ENCODE measurements at places on chromosomes 2 and 18.

DNA sequence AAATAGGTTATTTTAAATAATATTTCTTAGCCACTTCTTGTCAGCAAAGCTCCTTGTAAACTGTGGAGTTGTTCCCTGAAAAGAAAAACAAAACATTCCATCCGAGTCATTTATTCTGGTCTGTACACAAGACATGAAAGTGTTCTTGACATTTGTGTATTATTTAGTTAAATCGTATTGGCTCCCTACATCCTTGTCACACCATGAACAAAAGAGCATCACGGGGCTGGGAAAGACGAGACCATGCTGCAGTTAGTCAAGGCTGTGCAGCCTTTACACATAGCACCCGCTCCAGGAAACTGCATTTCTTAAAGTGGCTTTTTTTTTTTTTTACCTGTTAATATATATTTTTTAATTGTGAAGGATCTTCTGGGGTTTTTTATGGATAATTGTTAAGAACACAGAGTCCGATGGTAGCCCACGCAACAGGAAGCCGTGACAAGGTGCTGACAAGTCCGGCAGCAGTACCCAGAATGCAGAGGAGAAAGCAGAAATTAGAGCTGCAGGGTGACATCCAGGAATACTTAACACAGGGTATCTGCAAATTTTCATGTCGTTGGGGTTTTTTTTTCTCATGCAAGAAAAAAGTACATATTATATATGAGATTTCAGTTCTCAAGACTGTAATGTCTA is 588.4 kb downstream of the ARHGAP15 start:
- no peak for DNase-seq

DNA sequence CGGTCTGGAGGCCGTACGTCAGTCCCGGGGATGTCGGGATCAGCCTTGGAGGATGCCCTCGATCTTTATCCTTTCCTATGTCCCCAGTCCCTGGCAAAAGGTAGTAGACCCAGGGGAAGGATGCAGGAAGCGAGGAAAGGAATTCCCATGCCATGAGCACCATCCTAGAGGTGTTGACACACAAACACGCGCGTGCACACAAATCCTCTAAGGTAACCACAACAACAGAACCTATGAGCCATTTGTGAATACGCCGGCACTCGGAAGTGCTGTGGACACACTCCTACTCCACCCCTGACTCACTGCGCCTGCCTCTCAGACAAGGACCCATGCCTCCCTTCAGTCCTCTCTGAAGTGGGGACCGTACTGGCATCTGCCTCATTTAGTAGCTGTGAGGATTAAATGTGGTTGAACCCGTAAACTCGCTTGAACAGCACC is 11.3 kb upstream of the MLPH start:
- peak; percentile 55 for DNase-seq

DNA sequence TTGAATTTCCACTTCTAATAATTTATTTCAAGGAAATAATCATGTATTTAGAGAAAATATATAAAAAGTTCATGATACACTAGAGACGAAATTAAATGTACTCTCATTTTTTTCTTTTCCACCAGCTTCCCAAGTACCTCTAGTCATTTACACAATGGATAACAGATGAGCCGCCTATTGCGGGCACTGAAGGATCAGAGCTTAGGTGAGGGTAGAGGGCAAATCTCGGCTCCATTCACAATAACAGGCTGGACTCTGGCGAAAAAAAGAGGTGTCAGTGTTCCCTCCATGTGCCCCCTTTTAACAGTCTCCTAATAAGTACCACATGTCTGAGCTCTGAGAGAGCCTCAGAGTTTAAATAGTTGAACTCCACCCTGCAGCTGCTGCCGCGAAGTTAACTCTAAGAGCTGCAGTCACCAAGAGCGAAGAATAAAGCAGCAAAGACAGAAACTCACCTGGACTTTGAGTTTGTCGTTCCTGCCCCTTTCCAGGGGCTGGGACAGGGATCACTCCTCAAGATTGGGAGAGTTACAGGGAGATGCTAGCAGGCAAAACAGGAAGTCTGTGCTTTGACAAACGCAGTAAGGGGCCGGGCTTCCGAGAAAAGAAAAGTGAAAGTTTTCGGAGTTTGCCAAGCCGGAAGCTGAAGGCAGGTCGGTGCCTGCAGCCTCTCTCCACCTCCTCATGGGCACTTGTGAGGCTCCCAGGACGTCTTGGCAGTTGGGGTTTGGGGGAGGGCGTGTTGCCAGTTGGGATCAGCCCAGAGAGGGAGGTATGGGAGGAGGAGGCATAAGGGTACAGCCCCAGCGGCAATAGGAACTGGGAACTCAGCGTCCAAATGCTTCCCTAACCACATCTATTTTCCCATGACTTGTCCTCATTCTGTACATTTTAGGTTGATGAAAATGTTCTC is at the start of gene SP110:
TSS of gene SP110 (minus strand) at position 566 of the 913 bp plus-strand sequence. CDS start 3,057 bp downstream, outside the sequence.
- DNase-seq, result peak; percentile 96

DNA sequence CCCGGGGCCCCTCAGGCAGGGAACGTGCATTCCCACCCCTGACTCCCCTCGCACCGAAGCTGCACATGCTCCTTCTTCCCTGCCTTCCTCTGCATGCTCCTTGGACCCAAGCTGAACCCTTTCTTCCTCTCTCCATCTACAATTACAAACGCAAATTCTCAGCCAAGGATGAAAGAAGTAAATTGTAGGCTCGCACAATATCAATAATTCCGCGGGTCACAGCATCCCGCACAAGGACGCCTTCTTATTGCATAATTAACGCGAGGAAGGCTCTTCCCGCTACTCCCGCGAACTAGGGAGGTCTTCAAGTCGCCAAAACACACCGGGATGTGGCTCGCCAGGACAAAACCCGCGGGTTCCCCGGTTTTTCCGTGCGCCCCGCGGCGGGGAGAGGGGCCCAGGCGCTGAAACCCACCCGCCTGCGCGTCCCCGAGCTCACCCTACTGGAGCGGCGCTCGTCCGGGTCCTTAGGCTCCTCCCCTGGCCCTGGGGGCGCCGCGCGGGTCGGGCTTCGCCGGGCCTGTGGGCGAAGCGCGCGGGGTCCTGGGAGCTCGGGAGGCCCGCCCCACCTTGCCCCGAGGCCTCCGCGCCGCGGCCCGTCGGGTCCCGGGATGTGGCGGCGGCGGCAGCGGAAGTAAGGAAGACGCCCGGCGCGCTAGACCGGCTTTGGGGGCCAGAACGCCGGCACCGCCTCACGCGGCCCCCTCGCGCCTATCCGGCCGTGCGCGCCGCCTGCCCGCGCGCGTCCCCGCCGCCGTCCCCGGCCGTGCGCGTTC is at the start of gene CHST10:
TSS of gene CHST10 (minus strand) at position 734 of the 776 bp plus-strand sequence. CDS start 10,993 bp downstream, outside the sequence.
- DNase-seq, result peak; percentile 6

DNA sequence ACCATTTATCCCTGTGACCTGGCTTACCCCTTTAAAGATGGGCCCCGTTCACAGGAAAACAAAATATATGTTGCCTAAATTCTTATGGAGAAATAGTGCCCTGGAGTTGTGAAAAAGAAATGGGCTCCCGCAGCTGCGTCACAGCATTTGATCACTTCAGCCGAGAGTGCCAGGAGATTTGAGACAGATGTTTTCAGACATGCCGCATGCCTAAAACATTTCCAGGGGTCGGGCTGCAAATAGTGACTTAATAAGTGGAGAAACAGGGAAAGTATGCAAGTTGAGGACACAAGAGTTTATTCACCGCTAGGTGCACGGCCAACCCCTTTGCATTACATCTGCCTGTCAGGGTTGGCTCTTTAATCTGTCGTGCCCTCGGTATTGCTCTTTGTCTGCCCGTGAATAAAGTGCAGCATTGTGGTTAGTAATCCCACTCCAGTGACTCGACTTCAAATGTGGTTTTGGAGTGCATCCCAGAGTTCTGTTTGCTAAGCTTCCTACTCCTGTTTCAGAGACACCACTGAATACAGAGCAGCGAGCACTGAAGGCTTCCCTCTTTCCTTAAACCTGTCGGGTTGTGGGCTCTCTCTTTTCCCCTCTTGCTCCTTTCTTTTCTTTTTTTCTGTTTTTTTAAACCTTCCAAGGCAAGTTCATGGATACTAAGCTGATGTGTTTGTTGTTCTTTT is 187.5 kb downstream of the LTBP1 start:
- peak; percentile 88 for DNase-seq

DNA sequence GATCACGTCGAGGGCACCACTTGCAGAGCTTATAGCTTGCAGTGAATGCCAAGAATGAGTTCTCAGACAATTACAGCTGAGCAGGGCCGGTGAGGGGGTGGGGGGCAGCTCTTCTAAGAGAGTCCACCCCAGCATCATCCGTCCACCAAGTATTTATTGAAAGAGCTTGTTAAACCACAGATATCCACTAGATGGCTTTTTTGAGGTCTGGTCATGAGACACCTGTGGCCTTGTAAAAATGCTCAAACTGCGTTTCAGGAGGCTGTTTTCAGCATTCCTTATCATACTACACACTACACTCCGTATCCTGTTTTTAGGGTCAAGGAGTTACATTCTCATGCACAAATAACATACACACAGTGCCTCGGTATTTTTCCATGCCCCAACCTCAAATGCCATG is 51.5 kb downstream of the DNAJC10 start:
- DNase-seq, result peak; percentile 6

DNA sequence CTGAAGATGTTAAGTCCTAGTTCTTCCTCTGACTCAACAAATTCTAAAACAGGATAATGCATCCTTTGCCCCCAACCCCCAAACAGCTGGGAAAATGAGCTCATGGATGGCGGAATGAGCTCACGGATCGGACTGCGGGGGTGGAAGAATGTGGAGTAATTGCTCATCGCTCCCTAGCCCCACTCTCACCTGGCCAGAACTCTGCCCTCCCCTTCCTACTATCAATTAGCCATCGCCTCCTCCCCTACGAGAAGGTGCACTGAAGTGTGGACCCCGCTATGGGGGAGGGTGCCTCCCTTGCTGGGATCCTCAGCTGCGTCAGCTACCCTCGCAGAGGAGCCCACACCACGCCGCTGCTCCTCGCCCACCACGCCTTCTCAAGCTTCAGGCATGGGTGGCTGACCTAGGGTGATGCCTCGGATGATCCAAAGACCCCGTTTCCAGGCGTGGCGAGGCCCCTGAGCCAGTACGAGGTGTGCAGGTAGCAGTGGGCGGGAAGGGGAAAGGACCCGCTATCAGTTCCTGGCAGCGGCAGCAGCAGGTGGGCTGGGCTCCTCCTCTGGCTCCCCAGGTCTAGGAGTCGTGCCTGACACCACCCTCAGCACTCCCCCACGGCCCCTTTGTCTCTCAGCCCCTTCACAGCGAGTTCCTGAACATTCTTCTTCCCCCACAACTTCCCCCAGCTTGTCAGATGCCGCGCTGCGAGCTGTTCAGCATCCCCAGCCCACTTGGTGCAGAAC is 82.1 kb upstream of the POMC start:
- no peak for DNase-seq

- DNase-seq, result no peak
These were observed 72.3 kb downstream of the INHBB start for GRCh38 chr2:120418174-120418787.

GRCh38 chr18:3266062-3266608 is 4.2 kb downstream of the MYL12B start:
- no peak for DNase-seq

- no peak for DNase-seq
These were observed at the start of gene PPM1B for GRCh38 chr2:44168681-44169154. Gene PPM1B (plus strand): TSS chr2:44168875. CDS start chr2:44201200, 32,325 bp downstream.

- DNase-seq, result no peak
These were observed 13.7 kb downstream of the LDLRAD4 start for GRCh38 chr18:13232086-13232917.

DNA sequence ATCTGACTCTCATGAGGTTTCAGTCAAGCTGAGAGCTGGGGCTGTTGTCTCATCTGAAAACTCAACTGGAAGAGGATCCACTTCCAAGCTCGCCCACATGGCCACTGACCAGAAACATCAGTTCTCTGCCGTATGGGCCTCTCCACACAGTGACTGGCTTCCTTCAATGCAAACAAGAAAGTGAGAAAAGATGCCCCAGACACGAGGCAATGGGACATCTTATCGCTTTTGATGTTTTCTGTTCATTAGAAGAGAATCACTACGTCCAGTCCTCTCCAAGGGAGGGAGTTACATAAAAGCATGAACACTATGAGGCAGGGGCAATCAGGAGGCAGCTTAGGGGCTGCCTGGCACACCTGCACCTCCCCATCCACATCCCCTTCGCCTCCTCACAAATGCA is 307.1 kb upstream of the EPAS1 start:
- no peak for DNase-seq

DNA sequence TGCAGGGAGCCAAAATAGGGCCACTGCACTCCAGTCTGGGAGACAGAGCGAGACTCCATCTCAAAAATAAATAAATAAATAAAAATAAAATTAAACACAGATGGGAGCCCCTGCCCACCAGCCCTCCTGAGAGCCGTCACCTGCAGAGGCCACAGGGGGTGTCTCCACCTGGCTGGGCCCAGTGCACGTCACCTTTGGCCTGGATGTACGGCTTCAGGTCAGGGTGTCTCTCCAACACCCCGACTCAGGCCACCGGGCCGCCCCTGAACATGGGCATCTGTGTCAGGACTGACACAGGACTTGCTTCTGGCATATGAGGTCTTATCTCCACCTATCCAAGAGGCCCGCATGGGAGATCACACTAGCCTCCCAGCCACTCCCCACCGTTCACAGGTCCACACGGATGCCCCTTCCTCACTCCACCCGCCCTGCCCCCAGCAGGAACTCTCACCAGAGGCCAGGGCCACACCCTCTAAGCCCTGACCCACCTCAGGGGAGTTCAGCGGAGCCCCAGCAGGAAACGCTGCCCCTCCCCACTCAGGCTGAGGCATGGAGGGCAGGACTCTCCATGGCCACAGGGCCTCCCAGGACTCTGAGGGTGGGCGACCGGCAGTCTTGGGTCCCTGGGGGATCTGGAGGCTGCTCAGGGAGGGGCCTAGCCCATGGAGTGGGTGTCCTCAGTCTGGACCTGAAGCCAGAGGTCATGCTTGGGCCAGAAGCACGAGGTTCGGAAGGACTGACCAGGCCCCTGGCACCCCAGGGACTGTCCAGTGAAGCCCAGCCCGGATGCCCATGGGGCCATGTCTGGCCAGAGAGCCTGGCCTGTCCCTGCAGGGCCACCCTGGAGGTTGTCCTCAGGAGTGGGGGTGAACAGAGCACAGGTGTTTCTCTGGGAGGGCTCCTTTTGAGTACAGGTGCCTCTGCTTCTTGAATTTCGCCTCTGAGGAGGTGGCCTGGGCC is 1.6 kb upstream of the CROCC2 start:
- DNase-seq, result no peak

- no peak for DNase-seq
These were observed 3.2 kb upstream of the CHST9 start for GRCh38 chr18:27188309-27188708.

GRCh38 chr2:11292464-11293255 is 51.8 kb downstream of the ROCK2 start:
- DNase-seq, result peak; percentile 12

GRCh38 chr18:43277164-43277600 is at the start of gene SYT4:
Gene SYT4 (minus strand): TSS chr18:43277490. CDS start chr18:43277281, 209 bp downstream.
- DNase-seq, result peak; percentile 49

GRCh38 chr2:25885933-25886332 is 7.6 kb upstream of the ASXL2 start:
- DNase-seq, result peak; percentile 60

DNA sequence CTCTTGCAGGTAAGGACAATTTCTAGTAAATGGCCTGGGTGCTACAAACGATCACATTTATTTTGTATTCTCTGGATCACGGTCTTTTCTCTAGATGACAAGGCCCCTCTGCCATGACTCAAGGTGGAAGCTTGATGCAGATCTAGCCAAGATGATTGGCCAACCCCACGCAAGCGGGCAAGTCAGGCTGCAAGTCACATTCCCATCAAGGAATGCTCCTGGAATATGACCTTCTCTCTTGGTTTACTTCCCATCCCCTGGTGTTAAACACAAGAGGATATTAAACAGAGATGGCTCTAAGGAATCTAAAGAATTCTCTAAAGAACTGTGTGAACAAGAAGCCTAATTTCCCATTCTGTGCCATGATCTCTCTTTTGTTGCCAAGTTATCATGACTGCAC is 97.3 kb upstream of the SERPINE2 start:
- no peak for DNase-seq

- no peak for DNase-seq
These were observed 96.8 kb downstream of the ADD2 start for GRCh38 chr2:70671092-70671675.

Measured in NCI-H226 (cell line).